ENCODE measurements at places on chromosomes 7 and 10.

GRCh38 chr7:159197066-159197975, 52.7 kb upstream of the VIPR2 start:
- peak; percentile 7 for DNase-seq

GRCh38 chr10:130751106-130751840, 560.2 kb downstream of the TCERG1L start:
- DNase-seq = no peak

DNA sequence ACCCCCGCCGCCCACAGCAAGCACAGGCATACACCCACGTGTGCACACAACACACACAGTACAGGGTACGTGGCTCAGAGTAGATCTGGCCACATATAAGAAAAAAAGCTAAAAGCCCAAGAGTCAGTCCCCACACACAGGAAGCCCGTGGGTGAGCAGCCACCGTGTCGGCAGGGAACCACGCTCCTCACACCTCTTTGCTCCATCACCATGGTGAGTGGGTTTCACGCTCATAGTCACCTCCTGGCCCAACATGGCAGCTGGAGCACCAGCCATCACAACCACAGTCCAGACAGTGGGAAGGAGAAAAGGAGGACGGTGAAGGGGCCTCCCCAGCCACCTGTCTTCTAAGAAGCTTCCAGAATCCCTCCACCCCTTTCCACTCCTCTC, 76.0 kb upstream of the PDGFA start:
- DNase-seq = no peak

GRCh38 chr7:129796186-129796775, 156.5 kb downstream of the UBE2H start:
- no peak for DNase-seq

- no peak for DNase-seq
Observed at GRCh38 chr10:11181978-11182377, 164.3 kb downstream of the CELF2 start.

- DNase-seq = no peak
Observed at GRCh38 chr7:45186261-45186813, 28.7 kb downstream of the RAMP3 start.

DNA sequence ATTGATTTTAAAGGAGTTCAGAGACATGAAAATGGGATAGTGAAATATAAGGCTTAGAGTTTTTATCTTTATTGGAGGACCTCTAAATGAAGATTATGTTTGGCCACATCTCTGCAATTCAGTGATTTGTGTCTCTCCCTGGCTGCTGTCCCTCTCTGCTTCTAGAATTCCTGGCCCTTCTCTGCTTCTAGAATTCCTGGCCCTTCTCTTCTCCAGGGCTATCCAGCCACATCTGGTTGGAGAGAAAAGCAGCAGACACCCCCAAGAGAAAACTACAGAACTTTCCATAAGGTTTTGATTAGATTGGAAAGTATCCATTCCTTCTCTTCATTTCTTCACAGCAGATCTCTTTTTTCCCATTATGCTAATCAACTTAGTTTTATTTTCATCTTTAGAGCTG, 135.5 kb downstream of the NPY start:
- DNase-seq = no peak

DNA sequence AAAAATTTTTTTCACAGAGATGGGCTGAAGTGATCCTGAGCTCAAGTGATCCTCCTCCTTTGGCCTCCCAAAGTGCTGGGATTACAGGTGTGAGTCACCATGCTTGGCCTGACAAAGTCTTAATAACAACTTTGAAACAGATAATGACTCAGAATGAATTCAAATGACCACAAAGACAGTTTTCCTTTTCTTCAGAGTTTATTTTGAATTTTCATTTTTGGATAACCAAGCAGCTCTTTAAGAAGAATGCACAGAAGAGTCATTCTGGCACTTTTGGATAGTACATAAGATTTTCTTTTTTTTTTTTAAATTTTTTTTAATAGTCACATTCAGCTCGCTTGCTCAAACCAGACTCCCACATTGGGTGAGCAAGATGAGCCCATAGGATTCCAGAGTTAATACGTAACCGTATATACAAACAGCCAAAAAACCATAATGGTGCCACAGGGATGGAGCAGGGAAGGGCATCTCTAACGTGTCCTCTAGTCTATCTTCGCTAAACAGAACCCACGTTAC, 43.0 kb upstream of the NMT2 start:
- DNase-seq = no peak

GRCh38 chr7:68015978-68016532, 1019.4 kb downstream of the TYW1 start:
- DNase-seq = no peak

- DNase-seq = no peak
Observed at GRCh38 chr7:139735912-139736595, 41.7 kb downstream of the HIPK2 start.

- no peak for DNase-seq
Observed at GRCh38 chr10:131092876-131093275, 218.6 kb downstream of the TCERG1L start.

DNA sequence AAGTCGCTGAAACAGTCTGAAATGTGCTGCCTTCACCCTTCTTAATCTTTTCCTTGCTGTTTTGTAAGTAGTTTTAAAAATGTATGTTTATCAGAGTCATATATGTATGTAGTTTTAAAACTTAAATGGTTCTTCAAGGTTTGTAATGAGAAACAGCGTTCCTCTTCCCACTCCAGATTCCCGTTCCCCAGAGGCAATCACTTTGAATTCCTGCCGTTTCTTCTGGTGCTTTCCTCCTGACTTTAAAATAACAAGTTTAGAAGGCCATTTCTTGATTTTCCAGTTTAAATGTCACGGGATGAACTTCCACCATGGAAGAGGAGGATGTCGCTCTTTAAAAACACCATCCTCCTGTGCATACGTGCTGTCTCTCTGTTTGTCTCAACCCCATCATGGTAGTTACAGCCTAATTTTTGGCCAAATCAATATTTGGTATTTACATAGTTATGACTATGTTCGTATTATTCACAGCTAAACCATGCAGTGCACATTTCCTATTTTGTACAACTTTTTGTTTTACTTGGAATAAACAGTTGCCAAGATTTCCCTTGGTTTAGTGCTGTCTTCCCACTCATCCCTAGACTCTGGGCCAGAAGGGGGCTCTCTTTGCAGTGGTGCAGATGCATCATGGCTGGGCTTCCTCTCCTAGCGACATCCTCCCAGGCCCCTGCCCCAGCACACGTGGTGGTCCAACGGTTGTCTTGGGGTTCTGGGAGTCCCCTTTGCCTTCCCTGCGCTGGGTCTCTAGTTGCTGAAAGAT, 151.4 kb downstream of the PTPN20 start:
- no peak for DNase-seq

DNA sequence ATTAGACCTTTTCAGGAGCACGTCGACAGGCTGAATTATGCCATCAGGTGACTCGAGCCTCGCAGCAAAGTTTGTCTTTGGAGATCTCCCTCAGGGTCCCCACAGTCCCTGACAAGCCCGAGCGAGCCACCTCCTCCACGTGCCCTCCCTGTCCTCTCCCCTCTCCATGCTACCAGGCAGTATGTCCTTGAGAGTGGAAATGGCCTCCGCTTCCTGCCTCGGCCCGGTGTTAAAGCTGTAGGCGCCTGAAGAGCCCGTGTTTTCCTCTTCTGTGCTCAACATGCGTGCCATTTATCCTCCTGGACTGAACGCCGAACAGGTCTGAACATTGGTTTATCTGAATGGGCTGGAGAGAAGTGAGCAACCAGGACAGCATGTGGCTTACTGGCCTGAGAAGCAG, 82.6 kb downstream of the GPR26 start:
- DNase-seq = no peak

DNA sequence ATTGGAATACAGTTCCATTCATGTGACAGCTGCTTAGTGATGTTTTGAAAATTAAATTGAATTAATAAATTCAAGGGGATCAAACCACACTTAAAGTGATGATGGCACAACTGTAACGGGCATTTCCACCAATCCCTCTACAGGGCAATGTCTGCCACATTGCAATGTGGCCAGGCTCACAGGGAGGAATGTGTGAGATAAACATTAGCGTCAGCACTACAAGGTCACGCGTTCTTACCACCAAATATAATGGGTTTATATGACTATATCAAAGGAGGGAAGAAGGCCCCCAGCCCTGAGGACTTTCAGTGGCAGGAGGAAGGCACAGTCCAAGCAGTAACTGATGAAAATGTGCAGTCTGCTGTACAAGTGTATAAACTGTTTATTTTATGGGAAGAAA, 31.1 kb upstream of the CELF2 start:
- no peak for DNase-seq

DNA sequence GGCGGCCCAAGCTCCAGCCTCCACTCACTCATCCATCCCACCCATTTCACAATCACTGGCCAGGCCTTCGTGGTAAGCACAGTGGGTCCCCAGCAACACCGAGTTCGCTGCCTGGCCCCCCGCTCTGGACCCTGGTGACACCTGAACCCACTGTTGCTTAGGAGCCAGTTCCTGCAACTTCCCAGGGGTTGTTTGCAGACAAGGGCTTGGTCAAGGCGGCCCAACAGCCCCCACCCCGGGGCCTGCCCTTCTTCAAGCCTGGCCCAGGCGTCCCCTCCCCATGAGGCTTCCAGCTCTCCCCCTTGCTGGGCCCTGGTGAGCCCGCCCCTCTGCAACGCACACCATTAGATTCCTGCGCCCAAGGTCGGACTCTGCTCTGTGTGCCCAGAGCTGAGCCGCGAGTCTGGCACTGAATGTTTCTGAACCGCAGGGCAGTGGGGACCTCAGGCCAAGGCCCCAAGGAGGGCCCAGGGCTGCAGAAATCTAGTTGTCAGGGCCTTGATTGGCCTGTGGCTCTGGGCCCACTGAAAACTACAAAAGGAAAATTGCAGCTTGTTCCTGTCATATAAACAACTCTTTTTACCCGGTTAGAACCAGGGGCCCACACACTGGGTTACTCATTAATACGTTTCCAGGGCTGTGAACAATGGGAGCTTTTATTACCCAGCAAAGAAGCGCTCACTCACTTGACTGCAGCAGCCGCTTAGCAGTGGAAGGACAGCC, 2.1 kb upstream of the COX19 start:
- DNase-seq = no peak

GRCh38 chr10:32687116-32687515, 241.2 kb downstream of the CCDC7 start:
- DNase-seq = no peak

GRCh38 chr7:46744957-46745706, 824.1 kb upstream of the IGFBP3 start:
- no peak for DNase-seq

DNA sequence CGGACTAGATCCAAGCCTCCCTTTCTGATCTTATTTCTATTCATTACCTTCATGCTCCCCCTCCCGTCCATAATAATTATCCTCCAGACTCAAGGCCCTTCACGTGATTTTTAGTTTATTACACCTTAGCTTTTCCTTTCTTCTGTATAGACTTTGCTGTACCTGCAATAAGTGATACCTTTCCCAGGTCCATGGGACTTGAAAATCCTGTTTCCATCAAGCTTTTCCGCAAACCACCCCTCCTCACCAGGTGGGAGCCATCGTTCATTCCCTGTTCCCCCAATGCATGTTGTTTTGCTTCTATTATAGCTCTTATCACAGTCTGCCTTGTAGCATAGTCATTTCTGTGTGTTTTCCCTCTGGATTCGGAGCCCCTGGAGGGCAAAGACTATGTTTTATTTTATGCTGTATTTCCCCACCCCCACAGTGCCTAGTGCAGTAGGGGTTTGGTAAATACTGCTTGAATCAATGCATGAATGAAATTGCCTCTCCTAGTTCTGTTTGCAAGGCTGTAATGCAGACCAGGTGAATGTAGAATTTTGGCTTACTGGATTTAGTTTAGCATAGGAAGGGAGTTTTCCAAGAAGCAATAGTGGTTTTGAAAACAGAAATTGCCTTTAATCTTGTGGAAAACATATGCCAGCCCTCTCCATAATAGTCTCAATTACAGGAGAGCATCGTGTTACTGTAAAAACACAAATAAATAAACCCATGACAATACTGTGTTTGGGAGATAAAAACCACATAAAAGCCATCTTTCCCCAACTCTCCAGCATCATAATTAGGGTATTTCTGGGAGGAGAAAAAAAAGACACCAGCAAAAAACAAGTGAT, 213.4 kb downstream of the AUTS2 start:
- DNase-seq = no peak

- no peak for DNase-seq
Observed at GRCh38 chr7:30331338-30331737, 46.9 kb downstream of the ZNRF2 start.

DNA sequence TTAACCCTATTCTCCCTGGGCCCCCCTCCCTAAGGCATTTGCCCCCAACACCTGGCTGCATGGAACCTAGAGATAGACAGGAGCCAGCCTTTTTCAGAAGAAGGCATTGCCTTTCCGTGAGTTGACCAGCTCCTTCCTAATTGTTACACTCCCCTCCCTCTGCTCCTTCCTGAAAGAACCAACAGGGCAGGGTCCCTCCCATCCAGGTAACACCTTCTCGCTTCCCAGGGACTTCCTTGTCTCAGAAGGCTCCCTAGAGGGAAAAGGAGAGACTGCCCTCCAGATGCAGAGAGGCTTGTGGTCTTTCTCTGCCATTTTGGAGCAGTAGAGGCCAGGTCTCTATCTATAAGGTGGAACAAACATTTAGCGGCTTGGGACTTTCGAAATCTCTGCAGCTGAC, 31.9 kb downstream of the PALD1 start:
- no peak for DNase-seq

DNA sequence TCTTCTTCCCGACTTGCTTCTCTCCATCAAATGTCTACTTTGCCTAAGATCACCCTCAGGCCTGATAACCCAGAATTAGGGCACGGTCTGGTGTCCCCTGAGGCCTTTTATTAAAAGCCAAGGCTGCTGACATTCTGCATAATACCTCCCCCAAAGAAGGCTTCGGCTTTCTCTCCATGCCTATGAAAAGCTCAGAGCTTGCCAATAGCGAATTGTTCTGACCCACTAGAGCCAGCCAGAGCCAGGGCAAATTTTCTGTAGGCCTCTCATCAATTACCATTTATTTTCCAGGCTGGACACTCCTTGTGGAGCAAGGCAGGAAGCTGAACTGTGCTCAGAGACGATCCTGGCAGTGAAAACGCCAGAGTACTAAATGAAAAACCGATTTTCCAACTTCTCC, 64.3 kb upstream of the ADRB1 start:
- no peak for DNase-seq

DNA sequence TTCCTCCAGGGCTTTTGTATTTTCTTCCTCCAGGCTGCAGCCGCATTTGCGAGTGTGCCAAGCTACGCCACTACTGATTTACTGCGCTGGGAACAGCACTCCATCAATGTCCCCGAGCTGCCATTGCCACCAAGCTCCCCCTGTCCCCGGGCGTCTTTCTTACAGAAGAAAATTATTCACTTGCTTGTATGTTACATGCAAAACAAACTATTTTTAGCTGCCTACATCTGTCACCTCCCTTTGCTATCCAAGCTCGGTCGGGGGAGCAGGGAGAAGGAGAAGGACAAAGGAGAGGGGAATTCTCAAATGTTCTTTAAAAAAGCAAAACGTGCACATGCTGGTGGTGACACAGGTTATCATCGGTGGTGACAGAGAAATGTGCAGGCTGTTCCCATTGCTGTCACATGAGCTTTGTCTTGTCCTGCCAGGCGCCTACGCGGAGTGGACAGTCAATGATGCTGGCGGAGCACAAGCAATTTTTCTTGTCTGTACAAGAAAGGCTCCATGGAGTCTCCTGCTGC, 93.1 kb downstream of the ADARB2 start:
- no peak for DNase-seq

- no peak for DNase-seq
Observed at GRCh38 chr10:50438049-50438936, 185.5 kb downstream of the SGMS1 start.

GRCh38 chr7:138645284-138645683, 55.9 kb downstream of the SVOPL start:
- DNase-seq = no peak

GRCh38 chr7:82594665-82595064, 151.1 kb upstream of the CACNA2D1 start:
- DNase-seq = no peak

All from stimulated activated CD4-positive, alpha-beta T cell treated with anti-CD3 and anti-CD28 coated beads, TNF-alpha, amount 100 ng/mL, for 48 hours (primary cell).